GOT3 (cell line): ENCODE measurements at places on chromosomes 12 and 14.

DNA sequence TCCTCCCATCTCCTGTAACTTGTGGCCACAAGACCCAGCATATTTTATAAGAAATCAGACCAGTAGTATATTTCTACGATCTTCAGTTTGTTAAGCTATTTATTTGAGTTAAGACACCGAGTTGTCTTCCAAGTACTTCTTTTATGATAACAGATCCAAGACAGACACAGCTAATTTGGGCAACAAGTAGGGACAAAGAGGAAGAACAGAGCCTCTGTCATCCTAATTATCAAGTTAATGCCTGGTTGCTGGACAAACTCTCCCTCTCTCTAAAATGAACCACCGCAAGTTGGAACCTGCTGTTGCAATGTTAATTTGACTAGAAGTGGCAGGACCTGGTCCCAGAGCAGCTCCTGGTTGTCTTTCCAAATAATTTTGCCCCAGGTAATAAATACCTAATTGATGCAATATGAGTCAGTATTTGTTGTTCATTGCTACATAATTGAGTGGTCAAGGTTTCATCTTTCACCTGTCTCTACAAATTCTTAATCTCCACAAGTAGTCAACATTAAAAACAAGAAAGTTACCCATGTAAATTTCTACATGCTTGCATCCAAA is 323.7 kb downstream of the PAWR start:
- no peak for DNase-seq

DNA sequence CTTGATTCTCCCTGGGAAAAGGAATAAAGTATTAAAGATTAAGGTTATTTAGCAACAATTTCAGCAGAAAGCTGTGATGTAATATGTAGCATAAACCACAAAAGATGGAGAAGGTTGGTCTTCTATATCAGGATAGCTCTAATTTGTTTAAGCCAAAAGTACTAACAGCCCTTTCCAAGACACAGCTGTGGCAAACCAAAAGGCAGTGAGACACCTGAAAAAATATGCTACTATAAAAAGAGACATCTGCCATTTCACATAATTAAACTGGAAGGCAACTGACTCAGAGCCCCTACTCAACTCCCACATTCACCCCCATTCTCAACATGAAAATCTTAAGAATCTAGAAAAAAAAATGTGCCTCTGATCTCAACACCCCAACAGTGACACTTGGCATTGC is 390.2 kb upstream of the PRICKLE1 start:
- DNase-seq = no peak

DNA sequence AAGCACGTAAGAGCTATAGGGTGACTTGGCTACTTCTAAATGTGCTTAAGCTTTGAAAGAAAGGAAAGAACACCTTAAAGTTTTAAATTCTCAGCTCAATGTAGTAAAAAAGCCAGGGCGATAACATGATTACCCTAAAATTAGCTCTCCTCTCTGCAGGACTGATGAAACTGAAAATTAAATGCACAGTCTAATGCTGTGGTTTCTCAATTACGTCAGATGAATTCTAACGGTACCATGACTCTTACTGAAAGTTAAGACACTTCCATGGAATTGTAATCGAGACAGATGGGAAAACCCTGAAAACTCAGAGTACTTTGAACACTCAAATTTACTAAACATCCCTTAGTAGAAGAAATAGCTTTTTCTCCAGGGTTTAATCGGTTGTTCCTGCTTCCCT is 25.9 kb upstream of the PRKD1 start:
- DNase-seq = no peak

DNA sequence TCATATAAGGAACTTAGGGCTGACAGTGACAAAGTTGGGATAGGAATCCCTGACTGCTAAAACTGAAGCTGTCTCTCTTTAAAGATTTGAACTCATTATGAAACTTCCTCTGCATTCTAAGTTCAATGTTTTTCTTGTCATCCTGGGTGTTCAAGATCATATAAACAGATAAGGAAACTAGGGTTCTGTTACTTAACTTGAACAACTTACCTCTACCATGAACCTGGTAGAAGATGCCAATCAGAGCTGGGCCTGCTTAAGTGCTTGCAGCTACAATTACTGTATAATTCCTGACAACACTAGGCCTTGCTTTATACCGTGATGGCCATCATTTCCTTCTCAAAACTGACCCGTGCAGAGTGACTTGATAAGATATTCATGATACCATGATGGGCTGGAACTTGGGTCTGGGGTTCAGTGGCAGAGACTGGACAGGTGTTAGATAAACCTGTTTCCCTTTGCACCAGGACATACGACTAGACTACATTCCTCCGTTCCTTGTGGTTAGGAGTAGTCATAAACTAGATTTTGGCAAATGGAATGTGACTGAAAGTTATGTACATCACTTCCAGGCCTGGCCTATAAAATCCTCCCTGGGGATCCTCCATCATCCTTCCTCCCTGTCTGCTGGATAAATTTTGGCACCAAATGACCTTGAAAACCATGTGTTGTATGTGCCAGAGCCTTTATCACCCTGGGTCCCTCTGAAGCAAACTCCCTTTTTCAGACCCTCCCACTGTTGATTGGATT is 172.2 kb upstream of the PRICKLE1 start:
- no peak for DNase-seq

- no peak for DNase-seq
Observed at GRCh38 chr12:124759841-124760503, 103.7 kb downstream of the SCARB1 start.

GRCh38 chr14:101235335-101236103 is 325.8 kb upstream of the DIO3 start:
- DNase-seq = no peak

GRCh38 chr12:72523754-72524153 is 251.6 kb downstream of the TRHDE start:
- no peak for DNase-seq

- DNase-seq = no peak
Observed at GRCh38 chr12:76060111-76060510, 24.4 kb downstream of the NAP1L1 start.

- no peak for DNase-seq
Observed at GRCh38 chr12:107558141-107558815, 127.3 kb upstream of the PWP1 start.

GRCh38 chr12:130791629-130792028 is 47.4 kb downstream of the STX2 start:
- no peak for DNase-seq

GRCh38 chr14:101026341-101026740 is 122.8 kb upstream of the RTL1 start:
- no peak for DNase-seq

DNA sequence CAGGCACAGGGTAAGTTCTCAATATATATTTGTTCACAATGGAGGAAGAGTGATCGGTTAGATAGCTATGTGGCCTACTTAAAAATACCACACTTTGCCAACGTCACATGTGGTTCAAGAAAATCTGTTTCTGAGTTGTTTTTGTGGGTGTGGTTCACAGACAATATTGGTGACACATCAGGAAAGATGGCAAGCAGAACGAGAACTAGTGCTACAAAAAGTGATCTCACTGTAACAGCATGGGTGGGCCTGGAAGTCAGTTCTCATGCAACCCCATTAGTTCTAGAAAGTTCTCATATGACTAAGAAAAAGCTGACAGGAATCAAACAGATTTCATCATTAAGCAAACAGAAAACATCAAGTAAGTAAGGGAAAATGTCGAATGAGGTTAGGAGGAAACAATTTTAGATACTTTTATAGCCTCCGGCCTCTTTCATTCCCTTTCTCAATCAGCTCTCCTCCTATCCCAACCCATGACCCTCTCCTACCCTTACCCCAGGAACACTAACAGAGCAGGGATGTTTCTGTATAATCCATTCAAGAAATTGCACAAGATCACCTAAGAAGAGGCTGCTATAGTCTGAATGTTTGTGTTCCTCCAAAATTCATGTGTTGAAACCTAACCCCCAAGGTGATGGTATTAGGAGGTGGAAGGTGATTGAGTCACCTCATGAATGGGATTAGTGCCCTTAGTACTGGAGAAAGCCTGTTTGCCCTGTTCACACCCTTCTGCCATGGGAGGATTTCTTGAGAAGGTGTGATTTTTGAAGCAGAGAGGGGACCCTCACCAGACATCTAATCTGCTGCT is 15.5 kb upstream of the NTN4 start:
- DNase-seq = no peak

DNA sequence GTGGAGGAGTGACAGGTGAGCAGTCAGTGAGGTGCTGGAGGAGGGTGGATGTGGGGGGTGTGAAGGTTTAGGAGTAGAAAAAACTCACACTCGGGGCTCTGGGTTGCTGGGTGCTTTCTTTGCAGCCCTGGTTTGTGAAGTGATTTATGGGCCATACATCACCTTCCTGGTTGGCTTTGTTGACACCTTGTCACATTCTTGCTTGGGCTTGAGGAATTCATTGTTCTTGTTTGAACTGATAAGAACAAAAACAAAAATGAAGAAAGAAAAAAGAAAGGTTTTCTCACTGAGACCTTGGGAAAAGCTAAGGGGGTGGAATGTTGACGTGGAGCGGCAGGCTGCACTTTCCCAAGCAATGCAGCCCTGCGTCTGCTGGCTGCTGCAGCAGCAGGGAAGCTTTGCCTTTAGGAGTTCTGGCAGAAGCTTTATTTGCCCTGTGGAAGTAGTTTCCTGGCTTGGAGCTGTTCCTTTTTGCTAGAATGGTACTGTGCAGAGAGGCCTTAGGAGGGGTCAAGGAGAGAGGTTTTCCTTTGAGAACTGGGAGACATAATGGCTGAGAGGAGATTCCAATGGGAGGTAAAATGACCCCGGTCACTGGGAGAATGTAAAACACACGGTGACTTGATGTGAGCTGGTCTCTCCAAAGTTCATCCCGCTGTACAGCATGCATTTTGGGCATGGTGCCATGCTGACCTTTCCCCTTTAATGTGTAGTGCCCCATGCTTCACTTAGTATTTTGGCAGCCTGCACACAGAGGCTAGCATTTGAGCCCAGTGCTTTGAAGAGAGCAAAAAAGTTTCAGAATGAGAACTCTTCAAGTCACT is 52.8 kb downstream of the HMGA2 start:
- no peak for DNase-seq

DNA sequence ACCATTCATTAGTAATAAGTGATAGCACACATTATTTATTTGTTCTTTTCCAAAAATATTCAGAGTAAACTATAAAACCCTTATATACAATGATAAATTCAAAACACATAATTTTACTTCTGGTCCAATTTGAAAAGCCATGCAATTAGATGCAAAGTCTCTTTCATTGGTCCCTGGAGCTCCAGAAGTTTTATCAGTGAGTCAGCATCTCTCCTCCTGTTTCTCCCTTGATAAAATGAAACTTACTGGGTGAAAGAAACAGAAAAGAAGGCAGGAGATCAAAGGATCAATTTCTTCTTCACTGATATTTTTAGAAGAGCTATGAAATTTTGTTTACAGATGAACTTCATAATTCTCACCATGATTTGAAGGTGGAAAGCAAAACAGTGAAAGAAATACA is 47.5 kb downstream of the IFNG start:
- no peak for DNase-seq

GRCh38 chr12:740921-741320 is 11.5 kb upstream of the WNK1 start:
- no peak for DNase-seq

DNA sequence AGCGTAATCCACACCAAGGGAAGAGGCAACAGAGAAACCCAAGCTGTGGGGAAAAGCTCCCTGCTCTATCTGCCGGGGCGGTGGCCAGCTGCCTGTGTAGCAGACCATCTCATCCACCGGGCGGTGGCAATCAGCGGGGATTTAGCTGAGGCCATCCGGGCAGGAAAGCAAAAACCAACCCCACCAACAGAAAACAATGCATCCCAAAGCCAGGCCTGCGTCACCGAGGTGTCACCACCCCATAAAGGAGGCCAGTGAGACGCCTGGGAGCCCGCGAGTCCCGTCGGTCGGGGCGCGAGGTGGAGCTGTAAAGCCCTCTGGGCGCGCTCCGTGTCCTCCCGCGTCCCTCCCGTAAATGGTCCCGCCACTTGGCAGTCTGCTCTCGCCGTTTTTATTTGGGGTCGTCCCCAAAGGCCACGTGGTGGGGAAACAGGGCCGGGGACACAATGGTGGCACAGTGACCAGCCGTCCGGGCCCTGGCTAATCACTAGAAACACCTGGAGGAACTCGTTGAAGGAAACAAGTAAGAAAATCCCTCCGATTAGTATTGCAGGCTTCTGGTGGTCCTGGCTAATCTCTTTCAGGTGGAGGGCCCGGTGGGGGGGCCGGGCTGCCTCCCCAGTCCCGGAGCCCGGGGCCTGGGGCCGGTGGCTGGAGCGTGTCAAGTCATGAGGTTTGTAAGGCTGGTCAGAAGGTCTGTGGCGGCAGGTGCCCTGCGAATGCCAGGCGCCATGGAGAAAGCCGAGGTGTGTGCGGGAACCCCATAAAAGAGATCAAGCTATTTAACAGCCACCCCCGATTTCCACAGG is 94.7 kb upstream of the GSC start:
- no peak for DNase-seq

DNA sequence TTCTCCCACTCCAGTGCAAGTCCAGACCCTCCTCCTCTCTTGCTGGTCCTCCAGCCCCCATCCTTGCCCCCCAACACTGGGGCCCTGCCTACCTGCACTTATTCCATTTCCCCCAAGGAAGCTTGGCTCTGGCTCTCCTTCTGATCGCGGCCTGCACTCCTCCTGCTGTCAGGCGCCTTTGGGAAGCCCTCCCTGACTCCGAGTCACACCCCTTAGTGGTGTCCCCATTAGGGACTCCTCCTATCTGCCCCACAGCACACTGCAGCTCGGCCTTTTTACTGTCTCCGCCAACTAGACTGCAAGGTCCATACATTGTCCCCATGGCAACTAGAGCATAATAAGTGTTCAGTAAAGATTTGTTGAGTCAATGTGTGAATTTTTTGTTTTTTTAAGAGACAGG is 32.9 kb downstream of the FIGNL2 start:
- DNase-seq = no peak

- DNase-seq = no peak
Observed at GRCh38 chr12:19000836-19001235, 128.7 kb upstream of the PLEKHA5 start.

DNA sequence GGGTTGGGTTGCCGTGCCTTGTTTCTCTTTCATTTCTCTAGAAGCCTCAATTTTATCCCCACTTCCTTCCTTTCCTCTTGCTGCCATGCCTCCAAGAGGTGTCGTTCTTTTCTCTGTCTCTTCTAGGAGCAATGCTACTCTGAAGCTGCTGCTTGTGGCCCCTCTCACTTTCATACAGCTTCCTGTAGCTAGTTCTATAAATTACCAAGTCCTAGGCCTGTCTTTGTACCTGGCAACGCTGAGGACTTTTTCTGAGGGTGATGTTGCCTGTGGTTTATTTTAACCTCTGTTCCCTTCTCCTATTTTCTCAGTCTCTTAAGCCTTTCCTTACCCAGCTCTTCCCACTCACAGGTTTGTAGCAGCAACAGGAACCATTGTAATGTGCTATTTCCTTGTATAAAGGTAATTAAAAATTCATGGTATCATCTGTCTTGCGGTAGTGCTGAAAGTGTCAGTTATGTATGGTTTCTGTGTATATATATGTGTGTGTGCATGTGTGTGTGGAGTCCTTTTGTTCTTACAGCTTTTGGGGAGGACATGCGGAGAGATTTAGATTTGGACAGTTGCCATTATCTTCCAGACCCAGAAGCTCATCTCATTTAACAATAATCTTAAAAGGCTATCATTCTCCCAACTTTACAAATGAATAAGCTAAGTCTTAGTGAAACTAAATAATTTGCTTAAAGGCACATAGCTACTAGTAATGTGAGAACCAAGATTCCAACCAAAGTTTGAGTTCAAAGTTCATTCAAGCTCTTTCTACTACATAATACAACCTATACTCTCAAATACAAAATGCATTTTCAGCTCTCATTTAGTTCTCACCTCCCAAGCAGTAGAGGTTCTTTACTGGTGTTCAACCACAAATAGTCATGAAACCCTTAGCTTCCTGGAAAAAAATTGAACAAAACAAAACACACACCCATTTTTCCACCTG is 43.8 kb downstream of the DDHD1 start:
- DNase-seq = no peak
